ENCODE measurements at places on chromosomes 4 and X.

DNA sequence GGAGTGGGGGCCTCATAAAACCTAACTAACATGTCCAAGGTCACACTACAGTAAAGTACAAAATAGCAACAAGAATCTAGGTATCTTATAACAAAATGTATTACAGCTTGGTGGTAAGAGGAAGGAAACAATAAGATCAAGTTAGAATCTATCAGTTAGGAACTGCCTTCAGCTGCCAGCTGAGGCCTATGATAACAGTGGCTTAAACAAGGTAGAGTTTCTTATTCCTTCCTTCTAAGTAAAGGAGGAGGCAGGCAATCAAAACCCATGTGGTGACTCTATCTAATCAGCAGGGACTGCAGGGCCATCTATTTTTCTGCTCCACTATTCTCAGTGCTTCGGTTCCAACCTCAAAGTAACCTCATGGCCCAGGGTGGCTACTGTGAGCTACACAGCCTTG is 10.9 kb downstream of the SH3D19 start:
- no peak for DNase-seq

- DNase-seq: no peak
Measured at GRCh38 chrX:63275127-63275526, 76.0 kb downstream of the SPIN4 start.

DNA sequence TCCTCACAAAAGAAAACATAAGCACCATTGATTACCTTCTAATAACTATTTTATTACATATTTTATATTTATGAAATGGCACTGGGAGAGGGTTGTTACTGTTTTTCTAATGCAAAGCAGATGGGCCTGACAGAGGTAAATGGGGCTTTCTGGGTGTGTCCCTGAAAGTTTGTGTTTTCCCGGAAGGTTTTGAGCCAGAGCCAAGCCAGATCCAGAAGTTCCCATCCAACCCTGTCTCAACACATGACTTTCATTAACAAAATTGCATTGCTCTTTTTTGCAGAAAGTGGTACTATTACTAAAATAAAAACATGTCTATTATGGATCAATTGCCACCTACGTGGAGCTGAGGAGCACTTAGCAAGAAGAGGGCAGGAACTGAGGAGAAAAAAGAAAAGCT is 181.3 kb downstream of the RAB28 start:
- no peak for DNase-seq

- DNase-seq: no peak
Measured at GRCh38 chrX:13489454-13489853, 79.9 kb upstream of the EGFL6 start.

All from MV-4-11 (cell line).